ENCODE measurements at places on chromosomes 4 and X. TPM values are rescaled to one million over a fixed set of nuclear protein-coding genes. Genes with fewer than 3 reads are reported as not detected.

- no peak for DNase-seq
Observed at GRCh38 chr4:24624381-24624780, 40.0 kb upstream of the DHX15 start.

- no peak for DNase-seq
Observed at GRCh38 chr4:72112514-72113156, 80.8 kb downstream of the NPFFR2 start.

- no peak for DNase-seq
Observed at GRCh38 chr4:184671101-184671500, 21.6 kb downstream of the PRIMPOL start.

DNA sequence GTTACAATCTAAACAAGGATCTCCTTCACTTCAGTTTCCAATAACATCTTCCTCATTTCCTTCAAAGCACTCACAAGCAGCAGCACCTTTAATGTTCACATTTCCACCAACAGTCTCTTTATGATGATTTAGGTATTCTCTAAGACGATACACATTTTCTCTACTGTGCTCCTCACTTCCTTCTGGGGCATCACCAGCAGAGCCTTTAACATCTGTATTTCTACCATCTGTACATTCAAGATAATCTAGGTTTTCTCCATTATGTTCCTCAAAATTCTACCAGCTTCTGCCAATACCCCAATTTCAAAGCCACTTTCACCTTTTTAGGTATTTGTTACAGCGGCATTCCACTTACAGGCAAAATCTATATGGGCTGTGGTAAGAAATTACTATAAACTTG is 80.6 kb downstream of the FBXW7 start:
- no peak for DNase-seq

DNA sequence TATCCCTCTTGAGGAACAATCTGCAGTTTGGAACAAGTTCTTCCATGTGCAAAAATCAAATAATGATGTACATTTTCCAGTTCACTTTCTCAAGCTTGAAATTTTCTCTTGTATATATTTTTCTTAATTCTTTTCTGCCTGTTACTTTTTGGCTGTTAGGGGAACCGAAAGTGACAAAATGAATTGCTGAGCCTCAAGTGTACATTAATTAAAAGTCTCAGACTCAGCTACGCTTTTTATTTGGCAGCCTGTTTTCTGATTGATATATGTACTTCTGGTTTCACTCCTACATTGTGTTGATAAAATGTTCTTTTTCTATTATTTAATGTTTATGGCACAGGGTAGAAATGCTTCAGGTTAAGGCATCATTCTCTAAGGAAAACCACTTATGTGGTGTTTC is 999.5 kb downstream of the PDHA2 start:
- no peak for DNase-seq

Gene SLC6A14
- total RNA-seq = 17.9 TPM

Measured in breast epithelium (tissue), 4 donors.